ENCODE measurements at places on chromosomes 7 and 10. TPM values are rescaled to one million over a fixed set of nuclear protein-coding genes. Genes with fewer than 3 reads are reported as not detected.

Gene CRCP
- 26.9 TPM for total RNA-seq

GRCh38 chr10:106107706-106108105 is 1056.8 kb downstream of the SORCS1 start:
- DNase-seq, result no peak

Gene SEMA3D
- total RNA-seq, result 15.7 TPM

Gene PAX2
- total RNA-seq, result not detected

Gene RAB19
- total RNA-seq, result 1.3 TPM

GRCh38 chr10:66684581-66684980 is 241.3 kb upstream of the LRRTM3 start:
- DNase-seq, result no peak

Gene GALNT17
- total RNA-seq, result 3.6 TPM

DNA sequence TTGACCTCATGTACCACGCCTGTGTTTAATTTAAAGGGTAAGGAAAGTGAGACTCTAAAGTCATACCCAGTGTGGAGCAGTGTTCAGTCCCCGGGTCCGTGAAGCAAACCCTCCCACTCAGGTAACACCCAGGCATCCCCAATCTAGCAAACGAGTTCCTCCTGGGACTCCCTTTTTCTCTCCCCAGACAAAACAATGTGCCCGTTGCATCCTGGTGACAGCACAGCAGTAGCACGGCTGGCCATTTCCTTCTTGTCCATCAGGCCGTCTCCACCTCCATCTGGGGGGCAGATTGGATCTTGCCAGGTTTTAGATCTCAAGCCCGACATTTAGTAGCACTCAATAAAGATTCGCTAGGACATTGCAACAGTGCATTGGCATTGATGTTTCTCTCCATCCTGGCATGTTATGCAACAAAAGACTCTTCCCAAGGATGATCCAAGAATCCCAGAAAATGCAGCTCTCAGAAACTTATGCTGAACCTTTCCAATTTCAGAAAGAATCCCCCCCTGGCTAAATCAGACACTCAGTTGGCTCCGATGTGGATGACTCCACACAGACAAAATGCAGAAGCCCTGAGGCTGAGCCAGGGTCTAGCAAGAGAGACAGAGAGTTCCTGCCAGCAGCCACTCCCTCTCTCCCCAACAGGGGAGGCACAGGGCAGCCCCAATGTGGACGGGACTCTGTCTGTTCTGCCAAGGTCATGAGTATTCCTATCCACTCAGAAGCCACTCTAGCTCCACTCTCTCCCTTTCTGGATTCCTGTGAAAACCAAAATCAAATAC is 274.5 kb upstream of the MGMT start:
- DNase-seq, result no peak

DNA sequence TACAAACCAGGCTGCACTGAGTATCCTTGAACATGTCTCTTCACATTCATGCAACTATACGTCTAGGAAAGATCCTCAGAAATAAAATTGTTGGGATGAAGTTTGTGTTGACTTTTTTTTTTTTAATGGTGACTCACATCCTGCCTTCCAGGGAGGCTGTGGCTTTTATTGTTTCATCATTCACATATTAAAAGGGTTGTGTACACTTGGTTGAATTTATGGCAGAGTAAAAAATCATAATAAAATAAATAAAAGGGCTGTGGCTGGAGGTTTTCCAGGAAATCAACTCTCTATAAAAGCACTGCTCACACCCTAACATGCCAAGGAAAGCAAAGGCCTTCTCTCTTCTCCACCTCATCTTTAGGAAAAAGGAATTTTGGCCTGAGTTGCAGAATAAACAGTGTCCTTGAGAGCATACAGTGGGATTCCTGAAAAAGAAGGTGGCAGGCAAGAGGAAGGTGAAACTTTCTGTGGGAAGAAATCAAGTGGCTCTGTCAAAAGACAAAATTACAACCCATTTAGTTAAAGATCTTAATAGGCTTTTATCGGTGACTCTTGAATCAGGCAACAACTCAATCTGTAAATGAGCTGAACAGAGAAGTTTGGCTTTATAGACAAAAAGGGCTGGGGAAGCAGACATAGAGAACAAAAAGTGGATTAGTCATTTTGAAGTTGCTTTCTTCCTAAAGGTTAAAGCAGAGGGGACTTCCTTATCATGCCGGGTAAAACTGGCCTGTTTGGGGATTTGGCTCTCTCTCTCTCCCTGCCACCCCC is 41.6 kb upstream of the FHIP2A start:
- no peak for DNase-seq

DNA sequence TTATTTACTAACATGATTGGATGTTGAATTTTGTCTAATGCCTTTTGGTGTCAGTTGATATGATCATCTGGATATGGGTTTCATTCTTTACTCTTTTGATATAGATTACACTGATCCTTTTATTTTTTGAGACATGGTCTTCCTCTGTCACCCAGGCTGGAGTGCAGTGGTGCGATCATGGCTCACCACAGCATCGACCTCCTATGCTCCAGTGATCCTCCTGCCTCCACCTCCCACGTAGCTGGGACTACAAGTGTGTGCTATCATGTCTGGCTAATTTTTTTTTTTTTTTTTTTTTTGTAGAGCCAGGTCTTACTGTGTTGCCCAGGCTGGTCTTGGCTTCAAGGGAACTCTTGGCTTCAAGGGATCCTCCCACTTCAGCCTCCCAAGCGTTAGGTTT is 27.1 kb downstream of the BMS1 start:
- DNase-seq, result no peak

- no peak for DNase-seq
Observed at GRCh38 chr7:91462316-91462715, 198.1 kb downstream of the FZD1 start.

Gene PRR15
- 24.4 TPM for total RNA-seq

GRCh38 chr10:46284286-46285229 is 2.2 kb upstream of the ANTXRL start:
- DNase-seq, result peak; percentile 55

- no peak for DNase-seq
Observed at GRCh38 chr7:110988890-110989501, 101.9 kb upstream of the LRRN3 start.

- DNase-seq, result no peak
Observed at GRCh38 chr10:110168601-110169481, 38.6 kb upstream of the MXI1 start.

DNA sequence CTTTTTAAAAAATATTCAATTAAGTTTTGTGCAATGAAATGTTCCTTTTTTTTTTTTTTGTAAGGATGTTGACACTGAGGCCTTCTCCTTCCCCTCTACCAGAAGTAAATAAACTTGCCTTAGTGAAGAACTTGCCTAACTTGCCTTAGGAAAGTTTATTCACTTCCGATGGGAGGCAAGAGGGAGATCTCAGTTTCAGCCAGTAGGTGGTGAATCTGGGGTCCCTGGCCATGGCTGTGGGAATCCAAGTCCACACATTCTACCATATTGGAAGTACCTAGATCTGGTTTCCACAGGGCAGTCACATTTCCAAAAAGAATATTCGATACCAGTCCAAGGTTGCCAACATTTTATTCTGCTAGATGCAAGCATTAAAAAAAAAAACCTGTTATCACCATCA is 270.9 kb downstream of the CCSER2 start:
- no peak for DNase-seq

Gene WASHC2A
- 23.5 TPM for total RNA-seq

Gene AKR1C3
- 147 TPM for total RNA-seq

Gene MKI67
- 1.3 TPM for total RNA-seq

Gene GJD4
- not detected for total RNA-seq

DNA sequence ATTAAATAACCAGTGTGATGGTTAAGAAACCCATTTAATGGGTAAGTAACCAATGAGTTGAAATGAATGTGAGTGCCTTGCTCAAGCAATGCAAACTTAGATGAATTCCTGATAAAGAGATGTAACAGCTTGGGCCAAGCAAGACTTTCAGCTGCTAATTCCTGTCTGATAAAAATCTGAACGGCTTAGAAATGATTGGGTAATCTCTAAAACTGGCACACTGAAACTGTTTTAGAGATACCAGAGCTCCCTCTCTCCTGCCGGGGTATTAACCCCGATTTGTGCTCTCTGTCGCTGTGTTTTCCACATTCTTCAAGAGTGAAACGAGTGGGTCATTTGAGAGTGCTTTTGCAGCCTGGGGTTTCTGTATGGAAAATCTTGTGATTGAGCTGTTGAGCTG is 534.9 kb upstream of the GALNT17 start:
- DNase-seq, result no peak

GRCh38 chr10:73253225-73253555 is 746 bp upstream of the MRPS16 start:
- no peak for DNase-seq

Gene EN2
- not detected for total RNA-seq

GRCh38 chr7:150811-151221 is 41.6 kb upstream of the FAM20C start:
- DNase-seq, result no peak

DNA sequence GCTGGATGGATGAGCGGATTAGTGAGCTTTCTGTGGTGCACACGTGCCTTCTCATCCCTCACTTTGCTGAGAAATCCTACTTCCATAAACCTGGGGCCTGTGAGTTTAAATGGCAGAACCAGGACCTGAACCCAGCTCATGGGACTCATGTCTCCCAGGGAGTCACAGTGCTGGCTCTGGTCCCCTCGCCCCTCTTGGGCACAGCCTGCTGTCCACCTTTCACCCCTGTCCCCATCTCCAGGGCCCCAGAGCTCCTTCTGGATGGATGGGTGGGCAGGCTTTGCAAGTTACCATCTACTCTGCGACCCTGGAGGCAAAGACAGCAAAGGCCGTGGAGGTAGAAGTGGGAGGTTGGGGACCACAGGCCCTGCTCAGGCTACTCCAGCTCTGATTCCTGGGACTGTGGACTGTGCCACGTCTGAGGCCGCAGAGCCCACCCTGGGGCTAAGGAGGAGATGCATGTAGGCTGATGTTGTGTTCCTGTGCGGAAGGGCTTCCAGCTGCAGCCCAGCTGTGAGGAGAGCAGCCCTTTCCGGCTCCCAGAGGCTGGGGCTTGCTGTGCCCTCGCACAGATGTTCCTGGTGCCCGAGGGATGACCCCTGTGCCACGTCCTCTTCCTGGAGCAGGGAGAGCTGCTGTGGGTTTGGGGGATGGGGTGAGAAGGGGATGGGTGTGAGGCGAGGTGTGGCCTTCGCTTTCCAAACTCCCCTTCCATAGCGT is 40.3 kb downstream of the PRF1 start:
- DNase-seq, result no peak

GRCh38 chr7:34361663-34362250 is 296.3 kb upstream of the NPSR1 start:
- DNase-seq, result no peak

GRCh38 chr7:70640266-70640833 is 491.6 kb upstream of the GALNT17 start:
- DNase-seq, result no peak

- no peak for DNase-seq
Observed at GRCh38 chr10:8137726-8138125, 83.2 kb downstream of the GATA3 start.

DNA sequence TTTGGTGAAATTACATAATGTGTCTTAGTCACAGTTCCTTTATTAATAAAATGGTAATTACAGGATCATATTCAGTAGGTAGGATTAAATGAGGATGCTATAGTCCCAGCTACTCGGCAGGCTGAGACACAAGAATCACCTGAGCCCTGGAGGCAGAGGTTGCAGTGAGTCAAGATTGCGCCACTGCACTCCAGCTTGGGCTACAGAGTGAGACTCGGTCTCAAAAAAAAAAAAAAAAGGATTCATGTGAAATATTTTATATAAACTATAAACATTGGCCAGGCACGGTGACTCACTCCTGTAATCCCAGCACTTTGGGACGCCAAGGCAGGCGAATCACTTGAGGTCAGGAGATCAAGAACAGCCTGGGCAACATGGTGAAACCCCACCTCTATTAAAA is 197.9 kb downstream of the IMMP2L start:
- DNase-seq, result no peak

Gene HSPA12A
- total RNA-seq, result 33.6 TPM

- DNase-seq, result no peak
Observed at GRCh38 chr7:23212841-23213240, 31.0 kb downstream of the NUP42 start.

- peak; percentile 71 for DNase-seq
Observed at GRCh38 chr10:132364594-132364970, 32.4 kb upstream of the PWWP2B start.

Gene JAZF1
- total RNA-seq, result 15.3 TPM

- DNase-seq, result no peak
Observed at GRCh38 chr10:128929131-128929530, 537.9 kb upstream of the MGMT start.

Gene OGDH
- 91.0 TPM for total RNA-seq

Gene CNPY1
- total RNA-seq, result not detected

GRCh38 chr7:147595042-147595441 is 995.5 kb upstream of the C7orf33 start:
- no peak for DNase-seq

DNA sequence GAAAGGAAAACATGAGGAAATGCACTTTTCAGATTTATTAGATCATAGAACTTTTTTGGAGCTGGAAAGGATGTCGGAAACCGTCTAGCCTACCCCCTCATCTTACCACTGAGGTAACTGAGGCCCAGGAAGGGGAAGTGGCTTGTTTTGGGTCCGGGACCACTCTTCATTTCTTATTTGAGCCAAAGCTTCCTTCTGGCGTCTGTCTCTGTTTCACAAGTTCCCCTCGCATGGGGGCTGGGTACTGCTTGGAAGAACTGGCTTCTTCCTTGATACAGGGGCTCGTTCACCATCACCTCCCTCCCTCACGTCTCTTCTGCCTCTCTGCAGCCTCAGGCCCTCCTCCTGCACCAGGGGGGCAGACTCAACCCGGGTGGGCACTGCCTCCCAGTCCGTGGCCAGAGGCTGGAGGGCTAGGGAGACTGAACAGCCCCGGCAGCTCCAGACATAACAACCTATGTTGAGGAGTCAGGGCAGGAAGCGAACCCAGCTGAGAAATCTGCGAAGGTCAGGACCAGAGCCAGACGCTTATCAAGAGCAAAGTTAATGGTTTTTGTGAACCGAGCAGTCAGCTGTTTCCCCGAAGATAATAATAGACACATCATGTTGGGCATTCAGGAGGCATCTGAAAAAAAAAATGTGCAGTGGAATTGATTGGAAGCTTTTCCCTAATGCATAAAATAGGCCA is 12.9 kb downstream of the HTRA1 start:
- DNase-seq, result no peak

Gene AGR2
- not detected for total RNA-seq

Gene DDC
- 0.44 TPM for total RNA-seq

- no peak for DNase-seq
Observed at GRCh38 chr10:16520900-16521299, 779 bp downstream of the C1QL3 start.

- no peak for DNase-seq
Observed at GRCh38 chr10:8181496-8182157, 127.1 kb downstream of the GATA3 start.

Gene TMEM213
- total RNA-seq, result not detected

Gene AGMO
- 5.5 TPM for total RNA-seq

All from omental fat pad (tissue), 4 donors.